Activated CD4-positive, alpha-beta T cell treated with anti-CD3 and anti-CD28 coated beads, Interleukin-2, Interleukin-6, amounts not matched to agents 100 ng/mL and 50 ng/mL, durations not matched to agents 16 hours and 8 hours (primary cell): ENCODE measurements at places on chromosomes 7 and 10.

DNA sequence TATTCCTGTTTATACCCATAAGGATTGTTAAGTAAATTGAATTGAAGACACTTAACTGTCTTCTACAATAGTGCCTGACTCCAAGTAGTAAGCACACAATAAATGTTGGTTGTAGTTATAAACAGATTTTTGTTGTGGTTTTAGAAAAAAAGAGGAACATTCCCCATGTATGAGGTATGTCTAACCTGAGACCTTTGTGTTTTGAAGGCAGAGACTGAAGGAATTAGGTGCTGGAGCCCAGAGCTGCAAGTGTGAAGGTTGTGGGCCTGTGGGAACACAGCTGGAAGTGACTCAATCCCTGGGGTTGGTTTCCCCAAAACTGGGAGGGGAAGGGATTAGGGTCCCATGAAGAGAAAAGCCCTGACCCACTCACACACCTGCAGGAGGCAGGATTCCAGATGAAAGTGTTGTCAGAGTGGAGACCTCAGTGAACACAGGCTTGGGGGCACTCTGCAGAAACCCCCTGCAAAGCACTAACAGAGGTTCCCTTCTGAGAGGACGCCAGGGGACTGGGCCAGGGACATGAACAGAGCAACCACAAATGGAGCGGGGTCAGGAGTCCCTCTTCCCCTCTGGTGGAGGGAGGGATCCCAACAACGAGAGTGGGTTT, 265.1 kb upstream of the KLF14 start:
- no peak for DNase-seq

DNA sequence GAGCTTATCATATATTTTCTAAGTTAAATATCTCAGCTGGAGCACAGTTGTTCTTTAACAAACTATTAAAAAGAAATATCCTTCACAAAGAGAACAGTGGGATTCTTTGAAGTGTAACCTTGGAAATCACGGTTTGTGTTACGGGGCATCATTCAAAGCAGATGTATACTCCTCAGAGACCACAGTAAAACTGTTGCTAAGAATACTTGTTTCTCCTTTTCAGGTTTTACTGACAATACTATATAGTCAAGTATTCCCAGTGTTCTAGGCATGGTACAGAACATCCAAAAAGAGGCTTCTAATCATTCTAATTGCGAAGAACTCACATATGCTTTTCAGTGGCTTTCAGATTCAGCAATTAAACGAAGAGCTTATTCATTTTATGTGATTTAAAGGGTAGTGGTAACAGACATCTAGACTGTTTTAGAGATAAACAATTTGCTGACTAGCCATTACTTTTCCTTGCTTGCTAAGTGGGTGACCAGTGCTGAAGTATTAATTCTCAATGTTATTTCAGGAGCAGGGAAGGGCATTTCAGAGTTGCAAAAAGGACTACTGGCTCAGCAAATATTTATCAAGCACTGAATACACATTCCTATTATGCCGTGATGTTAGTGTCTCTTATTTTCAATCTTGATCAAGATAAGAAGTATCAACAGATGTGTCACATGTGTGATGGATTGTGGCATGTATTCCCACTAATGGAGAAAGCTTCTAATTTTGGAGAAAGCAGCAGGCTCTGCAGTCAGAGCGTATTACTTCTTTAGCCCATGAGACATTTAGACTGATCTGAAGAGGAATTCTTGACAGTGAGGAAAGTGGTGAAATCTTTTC, 236.8 kb downstream of the RNLS start:
- DNase-seq = no peak

DNA sequence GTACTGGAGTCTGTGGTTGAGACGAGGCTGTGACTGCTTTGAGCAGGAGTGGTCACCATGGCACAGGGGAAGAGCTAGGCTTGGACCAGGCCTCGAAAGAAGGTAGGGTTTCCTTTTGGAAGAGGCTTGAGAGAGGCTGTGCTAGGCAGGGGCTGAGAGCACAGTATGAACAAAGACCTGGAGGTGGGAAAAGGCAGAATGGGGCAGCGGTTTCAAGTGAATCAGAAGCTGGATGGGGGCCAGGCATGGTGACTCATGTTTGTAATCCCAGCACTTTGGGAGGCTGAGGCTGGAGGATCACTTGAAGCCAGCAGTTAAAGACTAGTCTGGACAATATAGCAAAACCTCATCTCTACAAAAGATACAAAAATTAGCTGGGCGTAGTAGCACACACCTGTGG, 65.9 kb downstream of the CLIP2 start:
- DNase-seq = no peak

DNA sequence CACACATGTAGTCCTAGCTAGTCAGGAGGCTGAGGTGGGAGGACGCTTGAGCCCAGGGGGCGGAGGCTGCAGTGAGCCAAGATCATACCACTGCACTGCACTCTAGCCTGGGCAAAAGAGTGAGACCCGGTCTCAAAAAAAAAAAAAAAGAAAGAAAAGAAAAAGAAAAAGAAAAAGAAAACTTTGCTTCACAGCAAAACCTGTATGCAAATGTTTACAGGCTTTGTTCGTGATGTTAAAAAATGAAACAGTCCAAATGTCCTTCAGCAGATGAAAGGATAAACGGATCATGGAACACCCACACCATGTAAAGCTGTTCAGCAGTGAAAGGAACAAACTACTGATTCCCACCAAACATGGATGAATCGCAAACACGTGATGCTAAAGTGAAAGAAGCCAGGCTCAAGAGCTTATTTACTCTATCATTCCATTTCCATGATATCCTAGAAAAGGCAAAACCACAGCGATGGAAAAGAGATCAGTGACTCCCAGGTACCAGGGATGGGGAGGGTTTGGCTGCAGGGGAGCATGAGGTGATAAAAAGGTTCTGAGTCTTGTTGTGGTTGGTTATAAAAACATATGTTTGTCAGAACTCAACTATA, 15.1 kb downstream of the LRRC20 start:
- DNase-seq = no peak

GRCh38 chr7:84799106-84799505, 387.8 kb downstream of the SEMA3D start:
- no peak for DNase-seq

DNA sequence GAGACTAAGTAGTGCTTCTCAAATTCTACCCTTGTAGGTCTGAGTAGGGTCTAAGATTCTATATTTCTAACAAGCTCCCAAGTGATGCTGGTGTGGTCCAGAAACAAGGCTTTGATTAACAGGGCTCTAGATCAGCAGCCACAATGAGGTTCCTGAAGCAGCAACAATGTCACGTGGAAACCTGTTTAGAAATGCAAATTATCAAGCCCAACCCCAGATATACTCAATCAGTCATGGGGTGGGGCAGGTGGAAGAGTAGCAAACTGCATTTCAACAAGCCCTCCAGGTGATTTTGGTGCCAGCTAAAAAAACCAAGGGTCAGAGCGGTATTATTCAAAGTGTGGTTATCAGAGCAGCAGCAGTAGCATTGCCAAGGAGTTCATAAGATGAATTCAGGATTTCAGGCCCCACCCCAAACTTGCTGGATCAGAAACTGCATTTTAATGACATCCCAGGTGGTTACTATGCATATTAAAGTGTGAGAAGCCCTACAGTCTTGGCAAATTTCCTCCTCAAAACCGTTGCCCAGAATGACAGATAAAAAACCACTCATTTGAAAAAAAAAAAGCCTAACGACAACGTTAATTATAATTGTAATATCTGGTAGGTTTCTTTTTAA, 199.2 kb downstream of the AHR start:
- no peak for DNase-seq

- DNase-seq = no peak
Measured at GRCh38 chr7:81154565-81154964, 235.7 kb upstream of the SEMA3C start.

GRCh38 chr10:93580828-93581227, 14.4 kb downstream of the FFAR4 start:
- no peak for DNase-seq

DNA sequence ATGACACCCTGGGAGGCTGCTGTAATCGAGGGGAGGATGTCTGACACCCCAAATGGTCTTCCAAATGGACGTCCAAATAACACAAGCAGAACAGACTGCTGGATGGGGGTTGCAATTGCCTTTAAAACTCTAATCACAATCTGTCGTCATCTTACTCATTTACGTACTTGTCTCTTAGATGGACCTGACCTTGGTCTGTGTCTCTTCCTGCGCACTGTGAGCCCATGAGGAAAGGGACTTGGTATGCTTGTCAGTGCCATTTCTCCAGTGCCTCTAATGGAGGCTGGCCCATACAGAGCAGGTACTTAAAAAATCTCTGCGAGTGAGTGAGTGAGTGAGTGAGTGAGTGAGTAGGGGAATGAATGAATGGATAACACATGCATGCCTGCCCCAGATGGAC, 93.3 kb downstream of the DLG5 start:
- no peak for DNase-seq

DNA sequence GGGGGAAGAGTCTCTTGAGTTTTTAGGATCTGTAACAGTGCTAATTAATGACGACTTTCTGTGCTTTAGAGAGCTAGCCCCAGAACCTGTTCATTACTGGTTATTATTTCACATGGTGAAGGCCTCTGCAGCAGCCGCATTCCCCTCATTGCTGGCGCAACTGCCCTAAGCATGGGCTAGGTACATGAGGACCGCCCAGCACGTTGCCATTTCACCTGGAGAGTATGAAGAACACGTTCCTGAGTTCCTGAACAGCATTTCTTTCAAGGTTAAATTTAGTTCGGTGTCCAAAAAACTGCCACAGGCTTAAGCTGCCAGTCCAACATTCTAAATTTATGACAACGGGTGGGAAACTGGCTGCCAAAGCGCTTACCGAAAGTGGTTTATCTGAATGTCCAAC, 177.0 kb downstream of the DNAH11 start:
- DNase-seq = no peak

GRCh38 chr10:33073641-33074415, 115.8 kb upstream of the ITGB1 start:
- DNase-seq = no peak

DNA sequence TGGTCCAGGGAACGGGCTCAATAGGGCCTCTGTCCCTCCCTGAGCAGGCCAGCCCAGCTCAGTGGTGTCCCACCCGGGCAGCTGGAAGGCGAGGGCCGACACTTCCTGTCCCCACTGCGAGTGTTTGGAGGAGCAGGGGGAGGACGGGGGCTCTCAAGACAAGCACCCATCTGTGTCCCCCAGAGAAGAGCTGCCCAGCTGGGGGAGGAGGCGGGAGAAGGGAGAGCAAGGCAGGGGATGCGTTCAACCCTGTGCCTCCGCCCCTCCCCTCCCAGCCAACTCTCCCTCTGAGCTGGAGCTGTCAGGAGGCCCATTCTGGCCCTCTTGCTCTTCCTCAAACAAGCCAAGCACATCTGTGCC, 35.7 kb downstream of the ZCCHC24 start:
- DNase-seq = no peak

DNA sequence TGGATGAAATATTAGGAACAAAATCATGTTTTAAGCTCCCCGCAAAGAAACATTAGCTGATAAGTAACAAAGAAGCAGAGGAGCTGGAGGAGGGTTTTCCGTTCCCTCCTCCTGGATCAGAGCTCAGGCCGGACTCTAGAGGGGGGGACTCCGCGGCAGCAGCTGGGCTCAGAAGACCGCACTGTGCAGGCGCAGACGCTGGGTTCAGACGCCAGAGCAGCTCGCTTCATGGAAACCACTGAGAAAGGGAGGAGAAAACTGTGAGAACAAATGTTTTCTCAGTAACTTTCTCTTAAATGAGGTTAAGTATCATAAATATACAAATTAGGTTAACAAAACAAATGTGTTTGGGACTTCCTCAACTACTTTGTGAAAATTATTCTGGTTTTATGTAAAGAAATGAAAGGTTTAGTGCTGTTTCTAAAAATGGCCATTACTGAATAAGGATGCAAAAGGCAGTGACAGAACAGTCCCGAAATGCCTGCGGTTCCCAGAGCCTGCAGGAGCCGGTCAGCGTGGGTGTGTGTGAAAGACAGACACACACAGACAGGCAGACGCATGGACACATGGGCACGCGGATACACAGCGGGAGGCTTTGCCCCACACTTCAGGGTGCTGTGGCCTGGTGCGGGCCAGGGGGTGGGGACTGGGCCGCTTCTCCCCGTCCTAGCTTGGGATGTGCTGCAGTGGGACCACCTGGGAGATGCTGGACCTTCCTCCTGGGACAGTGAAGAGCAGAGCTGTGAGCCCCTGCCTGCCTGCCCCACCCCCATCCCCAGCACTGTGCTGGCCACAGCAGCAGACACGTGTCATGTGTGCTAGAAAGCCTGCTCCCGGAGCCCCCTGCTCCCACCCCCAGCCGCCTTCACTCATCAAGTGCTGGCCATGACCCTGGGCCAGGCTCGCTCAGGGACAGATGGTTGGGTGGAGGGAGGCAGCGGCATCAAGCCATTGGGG, 20.3 kb upstream of the ADGRA1 start:
- no peak for DNase-seq

DNA sequence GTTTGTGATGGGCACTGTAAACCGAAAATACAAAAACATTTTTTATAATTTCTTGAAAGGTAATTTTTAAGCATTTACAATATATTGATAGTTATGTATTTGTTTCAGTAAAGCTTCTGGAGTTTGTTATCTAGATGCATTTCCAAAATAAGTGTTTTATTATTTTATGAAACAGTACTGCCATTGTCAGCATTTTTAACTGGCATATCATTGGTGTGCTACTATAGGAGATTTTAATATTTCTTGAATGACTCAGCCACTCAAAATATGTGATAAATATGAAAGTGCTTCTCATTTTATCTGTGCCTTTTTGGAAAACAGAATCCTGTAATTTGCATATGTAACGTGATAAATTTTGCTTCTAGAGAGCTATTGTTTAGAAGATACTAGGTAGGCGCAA, 97.9 kb downstream of the ANKIB1 start:
- DNase-seq = no peak

GRCh38 chr10:130747356-130747755, 564.2 kb downstream of the TCERG1L start:
- DNase-seq = no peak

DNA sequence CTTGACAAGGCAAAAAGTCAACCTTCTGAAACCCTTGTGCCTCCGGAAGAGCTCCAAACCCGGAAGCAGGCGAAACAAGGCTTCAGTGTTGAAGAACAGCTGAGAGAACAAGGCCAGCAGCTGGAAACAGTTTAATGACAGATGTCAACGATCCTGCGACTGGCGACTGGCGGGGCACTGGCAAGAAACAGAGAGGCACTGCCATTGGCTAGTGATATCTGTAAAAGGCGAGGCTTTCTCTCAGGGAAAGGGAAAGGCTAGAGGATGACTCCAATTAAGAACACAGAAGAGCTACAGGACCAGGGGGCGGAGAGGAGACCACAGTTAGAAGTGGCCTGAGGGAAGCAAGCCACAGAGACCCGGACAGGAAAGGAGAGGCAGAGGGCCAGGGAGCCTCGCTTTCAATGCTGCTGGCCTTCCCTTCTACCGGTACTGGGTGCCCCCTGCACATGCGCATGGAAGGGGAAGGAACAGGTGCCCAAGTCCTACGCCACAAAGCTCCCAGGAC, 19.4 kb downstream of the ITGB1 start:
- no peak for DNase-seq

DNA sequence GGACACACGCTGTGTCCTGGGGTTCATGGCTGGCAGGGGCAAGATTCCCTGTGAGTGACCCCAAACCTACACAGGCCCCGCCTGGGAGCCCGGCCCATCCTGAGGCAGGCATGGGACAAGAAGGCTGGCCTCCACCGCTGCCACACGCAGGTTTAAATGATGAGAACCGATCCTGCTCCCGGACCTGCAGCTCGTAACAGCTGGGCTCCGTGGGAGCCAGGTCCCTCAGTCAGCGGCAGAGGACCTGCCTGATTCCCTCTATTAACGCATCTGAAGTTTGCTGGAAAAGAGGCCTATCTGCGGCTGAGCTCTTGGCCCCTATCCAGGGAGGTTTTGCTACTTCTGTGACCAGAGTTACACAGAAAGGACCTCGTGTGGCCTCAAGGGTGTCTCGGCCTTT, 112.3 kb downstream of the VIPR2 start:
- no peak for DNase-seq
